Aorta (tissue), 5 donors: ENCODE measurements at places on chromosomes 12 and 14. TPM values are rescaled to one million over a fixed set of nuclear protein-coding genes. Genes with fewer than 3 reads are reported as not detected.

DNA sequence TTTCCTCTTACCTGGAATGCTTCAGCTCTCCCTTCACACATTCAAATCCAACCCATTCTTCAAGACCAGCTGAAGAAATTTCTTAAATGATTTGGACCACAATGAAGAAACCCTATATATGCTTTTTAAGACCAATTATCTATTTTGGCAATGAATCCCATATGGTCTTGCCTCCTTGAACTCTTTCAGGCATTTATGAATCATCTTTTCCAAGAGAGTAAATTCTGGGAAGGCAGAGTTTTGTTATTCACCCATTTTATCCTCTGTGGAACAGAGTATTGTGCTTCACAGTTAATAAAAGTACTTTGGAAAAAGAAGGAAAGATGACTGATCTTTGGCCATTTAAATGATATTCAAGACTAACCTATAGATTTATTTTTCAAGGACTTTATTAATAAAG, 14.0 kb downstream of the GIT2 start:
- DNase-seq = no peak

Gene TAPBPL
- 29.3 TPM for total RNA-seq

DNA sequence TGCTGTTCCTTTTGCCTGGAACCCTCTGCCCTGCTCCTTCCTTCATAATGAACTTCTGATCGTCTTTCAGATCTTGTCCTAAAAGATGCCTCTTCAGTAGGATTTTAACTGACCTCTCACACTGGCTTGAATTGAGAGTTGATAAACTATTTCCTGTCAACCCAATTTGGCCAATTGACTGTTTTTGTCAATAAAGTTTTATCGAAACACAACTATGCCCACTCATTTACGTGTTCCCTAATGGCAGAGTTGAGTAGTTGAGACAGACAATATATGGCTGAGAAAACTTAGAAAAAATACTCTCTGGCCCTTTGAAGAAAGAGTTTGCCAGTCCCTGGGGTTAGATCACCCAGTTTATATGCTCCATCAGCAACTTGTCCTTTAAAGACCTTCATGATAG, 171.7 kb upstream of the TBX3 start:
- DNase-seq = no peak

Gene TDRD9
- 1.7 TPM for total RNA-seq

- peak; percentile 60 for DNase-seq
Measured at GRCh38 chr12:13135371-13136178, 32.1 kb upstream of the GSG1 start.

Gene FOXA1
- not detected for total RNA-seq

DNA sequence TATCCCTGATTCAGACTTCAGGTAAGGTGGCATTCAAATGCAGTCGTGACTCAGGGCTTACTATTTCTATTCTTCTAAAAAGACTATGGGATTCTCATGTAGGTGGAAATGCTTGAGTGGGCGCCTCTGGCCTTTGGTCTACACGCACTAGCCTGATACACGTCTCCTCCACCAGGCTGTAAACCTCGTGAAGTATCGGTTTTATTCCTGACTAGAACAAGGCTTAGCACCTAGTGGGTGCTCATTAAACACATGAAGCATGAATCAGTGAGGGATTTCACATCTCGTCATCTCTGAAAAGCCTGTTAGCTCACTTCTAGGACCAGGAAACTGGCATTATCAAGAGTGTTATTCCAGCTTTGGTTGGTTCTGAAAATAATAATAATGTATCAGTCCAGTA, 17.7 kb upstream of the HNF1A start:
- no peak for DNase-seq

- no peak for DNase-seq
Measured at GRCh38 chr12:78331181-78331580, 500.5 kb downstream of the NAV3 start.

- DNase-seq = no peak
Measured at GRCh38 chr14:33009673-33010072, 71.0 kb downstream of the NPAS3 start.

Gene SLC25A21
- 0.65 TPM for total RNA-seq

Gene RBP5
- 13.4 TPM for total RNA-seq

DNA sequence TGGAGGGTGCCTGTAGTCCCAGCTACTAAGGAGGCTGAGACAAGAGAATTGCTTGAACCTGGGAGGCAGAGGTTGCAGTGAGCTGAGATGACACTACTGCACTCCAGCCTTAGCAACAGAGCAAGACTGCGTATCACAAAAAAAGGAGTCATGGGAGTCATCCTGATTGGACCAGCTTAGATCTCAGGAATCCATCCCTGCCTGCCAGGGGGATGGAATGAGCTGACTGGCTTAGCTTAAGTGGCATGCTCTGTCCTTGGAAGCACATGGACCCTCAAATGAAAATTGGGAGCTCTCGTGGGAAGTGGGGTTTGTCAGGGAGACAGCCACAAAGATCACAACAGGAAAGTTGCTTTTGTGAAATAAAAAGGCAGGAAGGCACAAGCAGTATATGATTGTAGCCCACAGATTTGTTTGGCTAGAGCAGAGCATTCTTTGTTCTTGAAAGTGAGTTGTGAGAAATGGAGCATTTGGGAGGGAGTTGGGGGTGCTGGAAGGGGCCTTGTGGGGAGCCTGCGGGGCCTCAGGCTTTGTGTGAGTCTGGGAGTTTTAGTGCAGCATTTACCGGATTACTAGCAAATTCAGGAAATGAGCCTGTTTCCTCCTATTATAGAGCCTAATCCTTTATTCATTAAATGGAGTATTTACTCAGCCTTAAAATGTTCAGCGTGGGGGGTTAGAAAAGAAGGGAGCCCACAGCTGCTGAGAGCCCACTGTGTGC, 30.7 kb downstream of the DGLUCY start:
- no peak for DNase-seq

DNA sequence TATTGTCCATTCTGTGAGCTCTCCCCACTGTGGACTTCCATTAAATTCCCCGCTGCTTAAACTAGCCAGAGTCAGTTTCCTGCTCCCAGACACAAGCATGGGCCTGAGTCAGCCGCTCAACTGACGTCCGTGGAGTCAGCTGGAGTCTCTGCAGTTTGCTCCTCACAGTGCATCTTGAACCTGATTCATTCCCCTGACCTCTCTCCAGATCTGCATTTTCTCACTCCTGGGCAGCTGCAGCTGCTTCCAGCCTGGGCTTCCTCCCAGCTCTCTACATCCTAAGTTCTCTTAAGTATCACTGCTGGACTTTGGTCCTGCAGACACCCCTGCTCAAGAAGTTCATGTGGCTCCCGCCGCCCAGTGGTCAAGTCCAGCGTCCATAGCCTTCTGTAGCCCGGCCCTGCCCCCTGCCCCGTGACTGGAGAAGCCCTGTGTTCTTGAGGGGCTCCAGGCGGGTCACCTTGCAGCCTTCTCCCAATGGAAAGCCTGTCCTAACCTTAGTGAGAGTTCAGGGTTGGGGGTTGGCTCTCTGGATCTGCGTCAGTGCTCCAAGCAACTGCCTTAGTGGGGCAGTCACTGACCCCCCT, 20.0 kb downstream of the NFKBIA start:
- no peak for DNase-seq

Gene POU6F1
- 29.3 TPM for total RNA-seq

GRCh38 chr12:109518820-109519665, 41.6 kb downstream of the UBE3B start:
- DNase-seq = no peak

GRCh38 chr14:96362965-96363750, at the start of the genes ATG2B and GSKIP:
ATG2B (minus strand) TSS chr14:96363341; CDS start chr14:96362976, 365 bp downstream.
GSKIP (plus strand) TSS chr14:96363526; CDS start chr14:96382248, 18,722 bp downstream.
- DNase-seq = peak; percentile 98

DNA sequence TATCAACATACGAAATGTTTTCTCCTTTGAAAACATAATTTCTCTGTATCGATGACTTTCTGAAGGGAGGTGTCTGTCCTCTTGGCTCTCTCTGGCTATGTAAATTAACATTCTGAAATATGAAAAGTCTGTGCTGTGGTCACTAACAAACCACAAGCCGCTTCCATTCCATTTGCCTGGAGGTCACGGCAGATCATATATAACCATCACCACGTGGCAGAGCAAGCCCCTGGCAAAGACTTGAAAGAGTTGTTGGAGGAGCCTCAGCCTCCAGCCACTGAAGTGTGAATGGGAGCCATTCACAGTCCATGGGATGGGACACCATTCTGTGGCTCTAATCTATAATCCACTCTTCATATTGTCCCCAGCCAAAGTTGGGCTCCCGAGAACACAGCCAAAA, 39.6 kb downstream of the CDKL1 start:
- DNase-seq = no peak

Gene PPP1R36
- total RNA-seq = 0.42 TPM

- no peak for DNase-seq
Measured at GRCh38 chr14:23355871-23356435, 3.3 kb upstream of the SLC22A17 start.
